ENCODE measurements at places on chromosomes 5 and 9. TPM values are rescaled to one million over a fixed set of nuclear protein-coding genes. Genes with fewer than 3 reads are reported as not detected.

- DNase-seq: no peak
- H3K27ac ChIP-seq: no peak overlapping the region
- no peaks in the 10 kb centered on the region for H3K27me3 ChIP-seq
- H3K36me3 ChIP-seq: peaks cover 26% of the 10 kb centered on the region
- H3K4me1 ChIP-seq: no peaks in the 10 kb centered on the region
Observed at GRCh38 chr9:34396276-34397214, 19.8 kb upstream of the MYORG start.

DNA sequence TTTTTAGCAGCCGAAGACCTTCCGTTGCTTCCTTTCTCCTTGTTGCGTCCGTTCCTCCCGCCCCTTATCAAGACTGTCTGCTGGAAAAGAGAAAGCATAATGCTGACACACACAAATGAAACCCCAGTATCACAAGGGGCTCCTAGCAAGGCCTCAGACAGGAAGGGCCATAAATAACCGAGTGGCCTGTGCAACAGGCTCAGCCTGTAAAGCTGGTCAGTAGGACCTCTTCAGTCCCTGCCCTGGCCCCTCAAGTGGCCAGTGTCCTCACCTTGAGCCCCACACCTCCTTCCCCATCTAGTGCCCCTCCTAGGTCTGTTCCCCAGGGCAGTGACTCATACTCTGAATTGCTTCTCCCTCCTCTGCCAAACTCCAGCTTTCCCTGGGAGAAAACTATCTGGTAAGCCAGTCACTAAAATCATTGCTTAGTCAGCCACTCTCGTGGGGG, 174.6 kb upstream of the IL12B start:
- no peak overlapping the region for H3K4me3 ChIP-seq
- no peaks in the 10 kb centered on the region for H3K36me3 ChIP-seq
- peak; percentile 61 for DNase-seq
- H3K4me1 ChIP-seq: no peaks in the 10 kb centered on the region
- H3K27ac ChIP-seq: peak overlapping the region; percentile 54
- no peaks in the 10 kb centered on the region for H3K27me3 ChIP-seq

DNA sequence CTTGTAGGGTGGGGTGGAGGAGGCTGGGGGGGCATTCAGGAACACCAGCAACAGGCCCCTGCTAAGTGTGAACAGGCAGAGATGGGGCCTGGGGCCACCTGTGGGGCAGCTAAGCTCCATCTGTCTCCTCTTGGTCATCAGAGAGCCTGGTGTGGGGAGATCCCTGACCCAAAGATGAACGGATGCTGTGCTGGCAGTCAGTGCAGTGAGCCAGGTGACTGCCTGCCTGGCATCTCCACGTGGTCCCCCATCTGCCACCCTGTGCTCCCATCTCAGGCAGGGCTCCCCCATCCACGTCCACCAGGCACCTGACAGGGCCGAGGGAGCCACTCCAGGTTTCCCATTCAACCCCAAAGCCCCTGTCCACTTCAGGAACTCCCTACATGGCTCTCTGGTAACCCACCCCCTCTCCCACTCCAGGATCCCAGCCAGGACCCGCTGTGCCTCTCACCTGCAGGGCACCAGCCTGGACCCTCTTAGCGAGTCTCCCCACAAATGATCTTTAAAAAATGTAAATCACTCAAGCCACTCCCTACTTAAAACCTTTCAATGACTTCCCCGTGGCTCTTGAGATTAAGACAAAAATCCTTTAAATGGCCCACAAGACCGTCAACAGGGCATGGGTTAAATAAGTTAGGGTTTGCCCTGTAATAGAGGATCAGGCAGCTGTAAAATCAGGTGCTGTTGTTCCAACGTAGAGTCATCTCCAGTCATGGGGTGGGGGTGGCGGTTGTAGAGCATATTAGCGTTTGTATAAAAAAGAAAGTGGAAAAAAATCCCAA, 60.8 kb downstream of the LMX1B start:
- no peaks in the 10 kb centered on the region for H3K36me3 ChIP-seq
- no peak overlapping the region for H3K27ac ChIP-seq
- no peak overlapping the region for H3K4me3 ChIP-seq

- H3K4me3 ChIP-seq: no peak overlapping the region
- no peak for DNase-seq
- H3K27ac ChIP-seq: no peak overlapping the region
- no peaks in the 10 kb centered on the region for H3K4me1 ChIP-seq
Observed at GRCh38 chr9:119487118-119487827, 118.0 kb upstream of the BRINP1 start.

- no peak overlapping the region for H3K4me3 ChIP-seq
- H3K27me3 ChIP-seq: no peaks in the 10 kb centered on the region
- H3K4me1 ChIP-seq: no peaks in the 10 kb centered on the region
- DNase-seq: no peak
- no peaks in the 10 kb centered on the region for H3K36me3 ChIP-seq
- H3K27ac ChIP-seq: no peak overlapping the region
Observed at GRCh38 chr5:174384509-174384947, 339.0 kb downstream of the NSG2 start.

DNA sequence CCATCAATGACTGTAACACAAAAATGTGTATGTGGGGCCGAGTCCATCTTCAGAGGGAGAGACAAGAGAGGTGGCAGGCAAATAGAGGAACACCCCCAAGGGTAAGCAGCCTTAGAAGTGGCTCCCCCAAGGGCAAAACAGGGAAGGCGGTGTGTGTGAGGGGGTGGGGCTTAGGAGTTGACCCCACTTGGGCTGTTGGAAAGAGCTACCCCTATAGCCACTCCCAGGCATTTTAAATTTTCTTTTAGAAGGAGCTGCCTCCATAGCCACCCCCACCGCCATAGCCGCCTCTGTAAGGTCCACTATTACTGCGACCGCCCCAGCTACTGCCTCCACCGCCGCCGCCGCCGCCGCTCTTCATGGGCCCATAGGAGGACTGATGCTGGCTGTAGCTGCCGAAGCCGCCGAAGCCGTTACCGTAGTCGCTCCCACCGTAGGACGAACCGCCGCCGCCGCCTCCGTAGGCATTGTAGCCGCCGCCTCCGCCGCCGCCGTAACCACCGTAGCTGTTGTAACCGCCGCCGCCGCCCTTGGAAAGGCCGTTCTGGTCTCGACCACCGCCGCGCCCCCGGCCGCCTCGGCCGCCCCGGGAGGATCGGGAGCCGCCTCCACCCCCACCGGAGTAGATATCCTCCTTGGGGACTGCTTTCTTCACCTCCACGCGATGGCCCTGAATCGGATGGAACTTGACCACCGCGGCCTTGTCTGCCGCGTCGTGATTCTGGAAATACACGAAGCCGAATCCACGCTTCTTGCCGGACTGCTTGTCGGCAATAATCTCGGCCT, 1.1 kb downstream of the HNRNPA0 start:
- DNase-seq: no peak
- peak overlapping the region; percentile 96 for H3K4me3 ChIP-seq
- no peaks in the 10 kb centered on the region for H3K36me3 ChIP-seq
- H3K4me1 ChIP-seq: peaks cover 37% of the 10 kb centered on the region
- peak overlapping the region; percentile 100 for H3K27ac ChIP-seq
- no peaks in the 10 kb centered on the region for H3K27me3 ChIP-seq

GRCh38 chr5:177232358-177232757, 71.2 kb downstream of the RAB24 start:
- peaks cover 24% of the 10 kb centered on the region for H3K4me1 ChIP-seq
- peaks cover 16% of the 10 kb centered on the region for H3K36me3 ChIP-seq
- H3K27ac ChIP-seq: no peak overlapping the region
- DNase-seq: no peak

The IFNK gene
- total RNA-seq: not detected

DNA sequence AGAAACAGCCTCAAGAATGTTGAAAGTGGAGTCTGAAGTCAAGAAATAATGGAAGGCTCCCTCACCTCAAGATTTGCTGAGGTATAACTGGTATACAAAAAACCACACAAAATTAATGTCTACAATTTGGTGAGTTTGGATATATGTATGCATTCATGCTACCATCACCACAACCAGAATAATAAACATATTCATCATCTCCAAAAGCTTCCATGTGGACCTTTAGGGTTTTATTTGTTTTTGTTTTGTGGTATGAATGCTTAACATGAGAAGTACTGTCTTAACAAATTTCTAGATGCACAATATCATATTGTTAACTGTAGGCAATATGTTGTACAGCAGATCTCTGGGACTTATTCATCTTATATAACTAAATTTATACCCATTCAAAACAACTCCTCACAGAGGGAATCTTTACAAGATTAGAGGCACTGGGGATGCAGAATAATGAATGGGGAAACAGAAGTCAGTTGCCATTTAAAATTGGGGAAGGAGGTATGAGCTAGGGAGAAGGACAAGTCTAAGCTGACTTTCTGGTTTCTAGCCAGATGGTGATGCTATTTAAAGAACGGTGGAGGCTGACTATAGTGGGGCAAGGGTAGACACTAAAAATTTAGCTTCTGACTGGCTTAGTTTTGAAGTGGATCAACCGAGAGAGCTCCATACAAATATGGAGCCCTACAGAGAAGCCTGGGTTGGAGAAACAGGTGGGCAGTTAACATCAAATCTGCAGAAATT, 213.9 kb downstream of the BNC2 start:
- H3K4me3 ChIP-seq: no peak overlapping the region
- H3K36me3 ChIP-seq: no peaks in the 10 kb centered on the region
- H3K27me3 ChIP-seq: no peaks in the 10 kb centered on the region
- no peak for DNase-seq
- no peak overlapping the region for H3K27ac ChIP-seq

The CTNND2 gene
- total RNA-seq: 8.6 TPM

The HAPLN1 gene
- total RNA-seq: 0.12 TPM

- no peak overlapping the region for H3K4me3 ChIP-seq
- no peak for DNase-seq
- no peaks in the 10 kb centered on the region for H3K4me1 ChIP-seq
- peak overlapping the region; percentile 17 for H3K27ac ChIP-seq
- H3K27me3 ChIP-seq: no peaks in the 10 kb centered on the region
- no peaks in the 10 kb centered on the region for H3K36me3 ChIP-seq
Observed at GRCh38 chr9:79742110-79742721, 170.5 kb downstream of the TLE4 start.

GRCh38 chr9:91465420-91465819, 41.8 kb upstream of the NFIL3 start:
- no peak overlapping the region for H3K4me3 ChIP-seq
- DNase-seq: no peak
- H3K27me3 ChIP-seq: no peaks in the 10 kb centered on the region
- H3K36me3 ChIP-seq: no peaks in the 10 kb centered on the region

The PCDHB8 gene
- 0.90 TPM for total RNA-seq

DNA sequence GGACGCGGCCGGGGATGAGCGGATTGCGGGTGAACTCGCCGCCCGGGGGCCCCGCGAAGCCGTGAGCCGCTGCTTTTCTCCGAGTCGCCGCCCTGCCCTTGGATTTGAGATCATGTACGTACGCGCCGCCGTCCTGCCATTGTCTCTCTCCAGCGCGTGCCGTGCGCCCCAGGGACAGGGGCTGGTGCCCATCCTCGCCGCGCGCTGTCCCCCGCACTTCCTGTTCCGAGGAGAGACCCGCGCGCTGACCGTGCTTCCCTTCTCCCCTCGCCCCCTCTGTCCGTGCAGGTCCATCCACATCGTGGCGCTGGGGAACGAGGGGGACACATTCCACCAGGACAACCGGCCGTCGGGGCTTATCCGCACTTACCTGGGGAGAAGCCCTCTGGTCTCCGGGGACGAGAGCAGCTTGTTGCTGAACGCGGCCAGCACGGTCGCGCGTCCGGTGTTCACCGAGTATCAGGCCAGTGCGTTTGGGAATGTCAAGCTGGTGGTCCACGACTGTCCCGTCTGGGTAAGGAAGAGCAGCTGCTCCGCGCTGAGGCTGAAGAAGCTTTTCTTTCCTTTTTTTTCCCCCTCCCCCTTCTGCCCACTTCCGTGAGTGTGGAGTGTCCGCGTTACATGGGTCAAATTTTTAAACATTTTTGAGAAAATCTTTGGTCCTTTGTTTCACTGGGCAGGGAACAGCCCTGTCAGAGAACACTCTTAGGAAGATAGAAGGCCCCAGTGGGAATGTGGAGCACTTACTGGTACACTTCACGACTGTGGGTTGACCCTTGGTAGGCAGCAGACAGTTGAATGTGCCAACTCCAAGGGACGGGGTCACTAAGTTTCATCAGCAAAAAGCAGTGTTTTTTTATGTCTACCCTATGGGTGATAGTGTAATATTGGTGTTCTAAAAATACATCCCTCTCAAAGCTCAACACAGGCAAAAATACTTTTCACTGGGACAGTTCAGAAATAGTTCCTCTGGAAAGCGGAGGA, 727 bp downstream of the RHOBTB3 start:
- no peaks in the 10 kb centered on the region for H3K27me3 ChIP-seq
- no peaks in the 10 kb centered on the region for H3K4me1 ChIP-seq
- DNase-seq: no peak
- peak overlapping the region; percentile 91 for H3K27ac ChIP-seq
- peak overlapping the region; percentile 74 for H3K4me3 ChIP-seq

DNA sequence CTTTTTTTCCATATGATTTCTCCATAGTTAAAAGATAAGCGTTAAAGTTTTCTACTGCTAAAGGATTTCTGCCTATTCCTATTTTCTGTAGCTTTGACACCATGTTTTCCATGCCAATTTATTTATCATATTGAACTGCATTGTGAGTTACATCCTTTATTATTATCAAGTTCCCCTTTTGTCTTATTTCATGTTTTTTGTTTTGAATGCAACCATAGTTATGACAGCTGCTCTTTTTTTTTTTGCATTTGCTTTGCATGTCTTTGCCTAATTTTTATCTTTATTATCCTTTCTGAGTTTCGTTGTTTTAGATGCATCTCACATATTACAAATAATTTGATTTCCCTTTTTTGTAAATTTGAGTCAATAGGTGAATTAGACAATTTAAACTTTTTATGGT, 161.5 kb downstream of the DEPDC1B start:
- peaks cover 22% of the 10 kb centered on the region for H3K4me1 ChIP-seq
- DNase-seq: no peak
- no peak overlapping the region for H3K27ac ChIP-seq
- no peaks in the 10 kb centered on the region for H3K27me3 ChIP-seq
- H3K36me3 ChIP-seq: no peaks in the 10 kb centered on the region

GRCh38 chr9:126502417-126503332, 111.1 kb upstream of the LMX1B start:
- no peaks in the 10 kb centered on the region for H3K27me3 ChIP-seq
- no peak overlapping the region for H3K4me3 ChIP-seq
- DNase-seq: no peak

GRCh38 chr5:83001796-83002381, 75.3 kb downstream of the TMEM167A start:
- no peaks in the 10 kb centered on the region for H3K27me3 ChIP-seq
- H3K36me3 ChIP-seq: no peaks in the 10 kb centered on the region
- H3K4me1 ChIP-seq: no peaks in the 10 kb centered on the region

DNA sequence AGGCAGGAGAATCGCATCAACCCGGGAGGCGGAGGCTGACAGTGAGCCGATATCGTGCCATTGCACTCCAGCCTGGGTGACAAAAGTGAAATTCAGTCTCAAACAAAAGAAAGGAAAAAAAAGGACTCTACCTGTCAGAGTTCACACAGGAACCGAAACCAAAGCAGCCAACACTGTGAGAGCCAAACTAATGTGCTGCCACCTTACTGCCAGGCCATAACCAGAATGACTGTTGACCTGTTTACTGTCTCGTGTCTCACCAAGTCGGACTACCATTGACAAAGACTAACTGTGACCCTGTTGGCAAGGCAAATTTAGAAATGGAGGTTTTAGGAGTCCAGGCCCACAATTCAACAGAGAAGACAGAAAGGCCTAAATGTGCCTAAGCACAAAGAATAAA, 112.4 kb downstream of the ANXA2R start:
- DNase-seq: no peak
- H3K27ac ChIP-seq: no peak overlapping the region
- H3K4me3 ChIP-seq: no peak overlapping the region
- no peaks in the 10 kb centered on the region for H3K4me1 ChIP-seq

- no peaks in the 10 kb centered on the region for H3K36me3 ChIP-seq
- DNase-seq: no peak
- H3K27me3 ChIP-seq: no peaks in the 10 kb centered on the region
- no peak overlapping the region for H3K4me3 ChIP-seq
Observed at GRCh38 chr5:128674837-128675446, 136.9 kb upstream of the FBN2 start.
